ENCODE measurements at places on chromosomes 2 and 18. TPM values are rescaled to one million over a fixed set of nuclear protein-coding genes. Genes with fewer than 3 reads are reported as not detected.

- DNase-seq = no peak
These were observed 237.4 kb upstream of the ACVR2A start for GRCh38 chr2:147607379-147607778.

GRCh38 chr18:31171144-31171839 is 8.6 kb upstream of the DSC1 start:
- no peak for DNase-seq

- DNase-seq = no peak
These were observed 6.8 kb upstream of the CCNYL1 start for GRCh38 chr2:207704671-207705070.

Gene PRKAG3
- polyA plus RNA-seq = 0.40 TPM
